ENCODE measurements at places on chromosomes 7 and 10. TPM values are rescaled to one million over a fixed set of nuclear protein-coding genes. Genes with fewer than 3 reads are reported as not detected.

The CCL24 gene
- total RNA-seq, result not detected

The PRKAR1B gene
- 18.1 TPM for total RNA-seq

The PLEKHS1 gene
- 0.08 TPM for total RNA-seq

The RBP4 gene
- not detected for total RNA-seq

DNA sequence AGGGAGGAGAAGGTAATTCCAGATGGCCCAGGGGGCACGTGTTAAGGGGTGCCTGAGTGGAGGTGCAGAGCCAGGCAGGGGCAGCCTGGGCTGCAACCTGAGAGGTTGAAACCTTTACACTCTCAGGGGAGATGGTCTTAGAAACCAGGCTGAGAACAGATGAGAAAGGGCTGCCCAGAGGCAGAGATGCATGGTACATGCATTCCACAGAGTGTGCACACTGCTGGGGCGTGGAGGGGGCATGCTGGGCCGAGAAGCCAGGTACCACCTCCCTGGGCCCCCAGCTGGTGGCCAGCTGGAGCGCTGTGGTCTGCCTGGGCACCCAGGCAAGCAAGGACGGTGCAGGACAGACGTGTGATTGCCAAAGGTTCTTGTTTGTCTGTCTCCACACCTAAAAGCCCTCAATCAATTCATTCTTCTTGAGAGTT is 14.1 kb upstream of the CSGALNACT2 start:
- DNase-seq, result no peak

DNA sequence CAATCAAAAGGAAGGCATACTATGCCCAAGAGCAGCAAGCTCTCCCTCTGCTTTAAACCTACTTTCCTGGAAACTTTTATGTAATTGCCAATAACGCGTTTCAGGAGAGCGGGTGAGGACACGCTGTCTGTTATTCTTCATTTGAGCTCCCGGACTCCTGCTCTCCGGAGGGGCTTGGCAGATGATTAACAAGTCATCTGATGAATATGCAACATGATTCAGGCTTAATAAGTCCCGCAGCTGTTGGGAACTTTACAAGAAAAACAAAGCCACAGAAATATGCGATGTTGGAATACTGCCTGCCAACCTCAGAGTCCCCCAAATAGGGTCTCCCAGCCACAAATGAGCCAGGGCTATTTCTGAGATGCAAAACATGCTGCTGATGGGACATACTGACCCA is 348.0 kb downstream of the GPAM start:
- DNase-seq, result no peak

- no peak for DNase-seq
Observed at GRCh38 chr7:46942574-46942973, 639.3 kb downstream of the TNS3 start.

All from naive thymus-derived CD4-positive, alpha-beta T cell (primary cell).